ENCODE measurements at places on chromosomes 2 and 18. TPM values are rescaled to one million over a fixed set of nuclear protein-coding genes. Genes with fewer than 3 reads are reported as not detected.
A peak's percentile ranks its signal among the peaks of the same experiment; 100 is the strongest.

GRCh38 chr2:172285010-172285621 lies 142.3 kb upstream of the ITGA6 start:
- no peak for DNase-seq

DNA sequence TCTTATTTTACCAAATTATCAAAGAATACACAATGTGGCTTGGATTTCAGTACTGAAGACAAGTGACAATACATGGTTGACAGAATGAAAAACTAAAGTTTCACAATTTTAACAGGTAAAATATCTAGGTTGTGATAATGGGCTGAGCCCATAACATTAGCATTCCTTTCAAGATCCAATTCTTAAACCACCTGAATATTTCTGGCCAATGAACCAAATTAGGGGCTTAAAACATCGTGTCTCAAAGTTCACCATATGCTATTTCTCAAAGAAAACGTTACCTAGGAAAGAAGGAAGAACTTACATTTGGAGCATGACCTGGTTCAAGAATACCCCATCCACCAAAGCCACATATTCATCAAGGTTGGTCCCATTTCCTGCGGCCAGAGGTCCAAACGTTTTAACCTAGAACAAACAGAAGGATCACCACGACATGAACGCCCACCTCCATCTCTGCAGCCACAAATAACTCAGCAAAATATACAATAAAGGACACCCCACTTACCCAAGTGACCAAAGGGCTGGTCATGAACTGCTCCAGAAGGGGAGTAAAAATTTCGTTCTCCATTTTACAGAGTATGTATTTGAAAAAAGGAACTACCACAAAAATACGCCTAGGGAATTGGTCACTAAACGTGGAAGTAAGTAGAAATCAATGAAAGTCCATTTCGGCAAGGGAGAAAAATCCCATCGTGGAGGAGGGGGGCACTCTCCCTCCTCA lies 984 bp downstream of the CCDC88A start:
- no peak for DNase-seq

MOGAT1 gene
- total RNA-seq = not detected

DNA sequence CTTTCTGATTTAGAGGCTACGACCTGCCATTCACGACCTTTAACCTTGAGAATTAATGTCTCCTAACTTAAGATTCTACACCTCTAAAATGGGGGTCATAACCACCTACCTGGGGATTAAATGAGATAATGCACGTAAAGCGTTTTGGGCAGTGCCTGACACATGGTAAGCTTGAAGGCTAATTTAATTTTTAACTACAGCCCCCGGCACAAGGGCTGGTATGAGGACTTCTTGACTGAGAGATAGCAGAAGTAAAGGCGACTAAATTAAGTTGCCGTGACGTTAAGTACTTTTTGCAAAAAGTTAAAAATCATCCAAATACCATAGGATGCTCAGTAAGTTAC lies 549 bp downstream of the MRPL35 start:
- DNase-seq = no peak

- DNase-seq = no peak
Observed at GRCh38 chr2:241865416-241865956, 4.0 kb upstream of the RTP5 start.

CENPA gene
- total RNA-seq = not detected

- DNase-seq = no peak
Observed at GRCh38 chr2:190964170-190964795, 49.7 kb downstream of the STAT1 start.

DNA sequence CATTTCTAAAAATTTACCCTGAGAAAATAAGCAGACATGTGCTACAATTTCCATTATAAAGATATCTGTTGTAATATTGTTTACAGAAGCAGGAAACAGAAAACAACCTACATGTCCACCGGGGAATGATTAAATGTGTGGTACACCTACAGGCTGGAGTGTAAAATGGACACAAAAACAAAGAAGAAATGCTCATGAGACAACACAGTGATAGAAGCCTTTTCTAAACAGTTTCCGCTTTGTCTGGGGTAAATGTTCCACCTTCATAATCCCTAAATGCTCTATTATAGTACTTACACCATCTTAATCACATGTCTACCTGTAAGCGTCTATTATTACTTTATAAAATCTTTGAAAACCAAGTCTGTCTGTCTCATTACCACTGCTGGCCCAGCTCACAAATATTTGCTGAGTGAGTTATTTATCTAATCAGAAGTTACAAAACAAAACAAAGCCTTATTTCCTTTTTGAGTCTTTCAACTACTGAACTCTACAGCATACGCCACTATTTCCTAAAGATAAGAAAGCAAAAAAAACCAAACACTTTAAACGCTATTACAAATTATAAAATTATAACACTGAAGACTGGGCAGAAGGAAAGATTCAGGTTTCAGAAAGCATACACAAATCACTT lies 95.3 kb downstream of the PIGN start:
- no peak for DNase-seq

DNA sequence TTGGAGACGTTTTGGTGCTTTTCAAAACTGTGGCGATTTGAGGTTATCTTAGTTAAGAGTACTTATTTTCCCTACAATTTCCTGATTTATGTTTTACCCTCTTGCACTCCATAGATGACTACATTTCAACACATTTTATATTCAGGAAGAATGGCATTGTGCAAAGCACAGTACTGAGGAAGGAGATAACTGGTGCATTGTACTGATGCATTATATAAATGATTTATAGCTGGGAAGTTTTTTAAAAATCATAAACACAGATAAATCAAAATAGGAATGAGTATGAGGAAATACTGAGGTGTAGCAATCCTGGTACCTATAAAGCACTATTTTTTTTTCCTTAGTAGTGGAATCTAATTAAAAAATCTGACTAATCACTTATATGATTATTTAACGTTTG lies 5.6 kb downstream of the REL start:
- DNase-seq = no peak

- DNase-seq = no peak
Observed at GRCh38 chr2:85697096-85697495, 2.9 kb downstream of the GNLY start.

DNA sequence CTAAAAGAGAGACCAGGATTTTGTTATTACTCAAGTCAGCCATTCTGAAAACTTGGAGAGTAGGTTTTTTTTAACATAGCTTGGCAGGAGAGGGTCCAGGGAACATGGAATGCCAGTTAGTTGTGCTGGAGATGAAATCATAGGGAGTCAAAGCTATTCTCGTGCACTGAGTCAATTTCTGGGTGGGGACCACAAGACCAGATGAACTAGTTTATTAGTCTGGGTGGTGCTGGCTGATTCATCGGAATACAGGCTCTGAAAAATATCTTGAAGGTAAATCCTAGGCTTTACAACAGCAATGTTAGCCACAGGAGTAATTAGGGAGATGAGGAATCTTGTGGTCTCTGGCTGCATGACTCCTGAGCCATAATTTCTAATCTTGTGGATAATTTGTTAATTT lies 921.4 kb downstream of the TRIB2 start:
- no peak for DNase-seq

GRCh38 chr2:201600906-201601305 lies 42.4 kb downstream of the TMEM237 start:
- DNase-seq = no peak

- DNase-seq = no peak
Observed at GRCh38 chr2:122255924-122256323, 500.5 kb downstream of the TSN start.

GRCh38 chr2:181183878-181184542 lies 203.6 kb downstream of the UBE2E3 start:
- DNase-seq = no peak

STK25 gene
- 175 TPM for total RNA-seq

SPAG16 gene
- 62.0 TPM for total RNA-seq

ANKRD30BL gene
- not detected for total RNA-seq

DNA sequence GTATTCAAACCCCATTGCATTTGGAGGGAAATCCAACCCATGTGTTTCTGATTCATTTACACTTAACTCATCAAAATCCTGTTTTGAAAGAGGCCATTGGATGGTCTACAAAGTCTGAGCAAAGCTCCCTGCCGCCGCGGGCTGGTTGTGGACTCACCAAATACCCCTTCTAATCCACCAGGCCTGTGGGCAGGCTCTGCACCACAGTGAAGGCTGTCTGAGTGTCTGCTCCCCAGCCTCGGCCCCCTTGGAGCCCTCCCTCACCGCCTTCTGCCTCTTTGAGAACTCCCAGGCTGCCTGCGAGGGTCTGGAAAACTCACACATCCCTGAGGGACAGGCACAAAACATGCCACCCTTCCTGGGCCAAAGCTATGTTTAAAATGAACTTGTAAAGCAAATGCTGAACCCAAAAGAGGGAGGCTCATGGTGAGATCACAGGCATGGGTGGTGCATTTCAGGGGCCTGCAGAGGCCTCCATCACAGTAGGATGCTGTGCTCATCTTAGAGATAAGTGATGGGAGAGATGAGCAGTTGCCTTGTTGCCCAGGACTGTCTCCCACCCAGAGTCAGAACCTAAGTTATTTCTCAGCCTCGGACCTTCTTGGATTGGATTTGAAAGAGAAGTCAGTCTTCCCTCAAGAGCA lies 225.0 kb downstream of the CYP26B1 start:
- no peak for DNase-seq

GRCh38 chr2:47488870-47489584 lies 86.1 kb downstream of the MSH2 start:
- DNase-seq = no peak

C2orf72 gene
- total RNA-seq = not detected

DNA sequence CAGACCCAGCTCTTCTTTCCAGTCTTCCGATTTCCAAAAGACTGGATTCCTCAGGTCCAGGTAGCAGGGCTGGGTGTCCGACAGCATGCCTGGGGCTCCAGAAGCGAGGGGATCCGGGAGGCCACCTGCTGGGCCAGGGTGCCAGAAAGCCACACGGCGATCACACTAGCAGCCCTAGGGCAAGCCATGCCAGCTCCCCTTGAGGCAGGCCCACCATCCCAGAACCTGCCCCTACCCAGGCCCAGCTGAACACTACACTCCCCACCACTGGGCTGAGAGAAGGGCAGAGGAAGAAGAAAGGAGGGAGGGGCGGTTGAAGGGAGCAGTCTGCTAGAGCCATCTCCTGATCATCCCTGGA lies 163.1 kb downstream of the TNS1 start:
- DNase-seq = no peak

GRCh38 chr2:241877989-241878970 lies 8.8 kb downstream of the RTP5 start:
- peak; percentile 84 for DNase-seq

- DNase-seq = no peak
Observed at GRCh38 chr18:61643884-61644647, 248.7 kb downstream of the RNF152 start.

GKN1 gene
- not detected for total RNA-seq

ZNF512 gene
- total RNA-seq = 44.3 TPM

GORASP2 gene
- 41.4 TPM for total RNA-seq

DNA sequence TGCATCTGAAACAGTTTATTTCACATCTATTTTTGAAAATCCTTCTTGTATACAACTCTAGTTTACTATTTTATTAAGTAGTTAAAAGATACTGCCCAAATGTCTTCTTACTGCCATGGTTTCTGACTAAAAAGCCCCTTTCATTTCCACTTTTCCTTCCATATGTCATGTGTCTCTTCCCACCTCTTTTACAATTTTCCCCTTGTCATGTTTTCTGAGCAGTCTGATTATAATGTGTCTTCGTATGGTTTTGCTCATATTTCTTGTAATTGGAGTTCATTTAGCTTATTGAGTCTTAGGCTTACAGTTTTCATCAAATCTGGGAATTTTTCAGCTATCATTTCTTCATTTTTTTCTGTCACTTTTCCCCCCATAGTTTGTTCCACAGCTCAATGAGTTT lies 813.9 kb upstream of the GYPC start:
- no peak for DNase-seq

DNA sequence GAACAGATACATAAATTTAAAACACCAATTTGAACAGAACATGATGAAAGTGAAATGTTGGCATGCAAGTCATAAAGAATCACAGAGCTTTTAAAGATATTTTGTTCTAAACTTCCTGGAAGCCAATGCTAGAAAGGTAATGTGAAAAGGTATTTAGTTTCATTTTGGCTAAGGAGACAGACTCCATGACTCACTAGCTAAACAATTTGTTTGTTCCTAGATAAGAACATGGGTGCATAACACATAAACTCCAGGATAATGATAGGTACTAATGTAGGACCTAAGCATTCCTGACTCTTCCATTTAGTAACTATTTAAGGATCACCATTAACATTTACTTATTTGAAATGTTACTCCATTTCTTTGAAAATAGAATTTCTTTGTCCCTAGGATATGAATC lies 292.5 kb upstream of the CNTNAP5 start:
- no peak for DNase-seq

GRCh38 chr2:134304394-134305108 lies 50.7 kb downstream of the MGAT5 start:
- no peak for DNase-seq

DNA sequence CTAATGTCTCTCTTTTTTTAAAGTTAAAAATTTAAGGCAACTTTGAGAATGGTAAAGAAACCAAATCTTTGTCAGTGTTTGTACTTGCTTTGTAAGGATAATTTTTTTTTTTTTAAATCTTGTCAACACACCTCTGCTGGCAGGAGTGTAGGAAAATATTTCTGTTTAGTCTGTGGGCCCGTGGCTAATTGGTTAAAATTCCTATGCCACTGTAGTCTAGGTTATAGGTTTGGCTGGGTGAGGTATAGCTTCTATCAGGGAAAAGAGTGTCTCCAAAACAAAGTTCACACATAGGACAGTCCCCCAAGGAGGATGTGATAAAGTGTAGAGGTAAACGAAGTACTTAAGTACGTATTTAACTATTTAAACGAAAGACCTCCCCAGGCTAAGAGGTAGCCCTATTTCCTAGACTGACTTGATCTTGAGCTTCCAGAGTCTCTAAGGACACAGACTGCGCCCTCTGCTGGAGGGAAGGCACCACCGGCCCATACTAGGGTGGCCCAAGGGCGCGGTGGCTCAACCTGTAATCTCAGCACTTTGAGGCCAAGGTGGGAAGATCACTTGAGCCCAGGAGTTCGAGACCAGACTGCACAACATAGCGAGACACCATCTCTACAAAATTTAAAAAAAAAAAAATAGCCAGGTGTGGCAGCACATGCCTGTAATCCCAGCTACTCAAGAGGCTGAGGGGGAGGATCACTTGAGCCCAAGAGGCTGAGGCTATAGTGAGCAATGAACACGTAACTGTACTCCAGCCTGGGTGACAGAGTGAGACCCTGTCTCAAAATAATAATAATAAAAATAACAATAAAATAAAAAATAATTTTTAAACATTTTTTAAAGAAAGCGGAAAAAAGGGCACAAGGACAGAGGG lies 8.9 kb downstream of the TEX44 start:
- DNase-seq = peak; percentile 90

THSD7B gene
- 0.83 TPM for total RNA-seq

PIEZO2 gene
- 25.9 TPM for total RNA-seq

DNA sequence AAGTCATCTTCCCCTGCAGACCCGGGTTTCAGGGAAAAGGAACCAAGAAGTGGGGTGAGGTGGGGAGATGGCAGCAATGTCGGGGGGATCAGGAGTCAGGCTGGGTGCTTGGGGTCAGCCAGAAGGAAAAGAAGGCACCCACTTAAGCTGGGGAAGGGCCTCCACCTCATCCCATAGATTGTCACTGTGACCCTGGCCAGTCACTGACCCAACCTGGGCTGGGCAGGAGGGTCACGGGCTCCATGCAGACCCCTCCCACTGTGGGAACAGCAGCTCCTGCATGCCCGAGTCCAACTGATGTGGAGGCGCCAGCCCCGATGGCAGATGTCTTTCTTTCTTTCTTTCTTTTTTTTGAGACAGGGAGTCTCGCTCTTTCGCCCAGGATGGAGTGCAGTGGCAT lies 53.6 kb upstream of the HAAO start:
- no peak for DNase-seq

Measured in sigmoid colon (tissue), 7 donors.